NCI-H1417 treated with DMSO at 0.1 percent for 48 hours (cell line): ENCODE measurements at places on chromosomes 7 and 10.

DNA sequence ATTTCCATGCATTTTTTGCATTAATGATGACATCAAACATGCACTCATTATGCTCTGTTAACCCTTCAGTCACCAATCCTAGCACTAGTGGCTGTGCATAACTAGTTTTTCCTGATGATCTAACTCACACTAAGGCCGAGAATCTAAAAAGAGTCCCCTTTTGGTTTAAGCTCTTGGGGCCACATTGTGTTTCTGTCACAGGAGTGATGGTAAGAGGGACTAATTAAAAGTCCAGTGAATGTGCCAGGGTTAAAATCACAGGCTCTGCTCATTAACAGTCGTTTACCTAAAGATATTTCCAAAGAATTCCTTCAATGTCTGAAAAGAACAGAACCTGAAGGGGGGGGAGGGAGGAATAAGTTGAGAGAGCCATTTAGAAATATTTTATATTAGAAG lies 359.0 kb upstream of the ANKRD30A start:
- no peak for DNase-seq

- no peak for DNase-seq
Observed at GRCh38 chr10:12416344-12417050, 67.2 kb downstream of the CAMK1D start.

GRCh38 chr7:116980354-116980753 lies 27.1 kb downstream of the ST7 start:
- no peak for DNase-seq

DNA sequence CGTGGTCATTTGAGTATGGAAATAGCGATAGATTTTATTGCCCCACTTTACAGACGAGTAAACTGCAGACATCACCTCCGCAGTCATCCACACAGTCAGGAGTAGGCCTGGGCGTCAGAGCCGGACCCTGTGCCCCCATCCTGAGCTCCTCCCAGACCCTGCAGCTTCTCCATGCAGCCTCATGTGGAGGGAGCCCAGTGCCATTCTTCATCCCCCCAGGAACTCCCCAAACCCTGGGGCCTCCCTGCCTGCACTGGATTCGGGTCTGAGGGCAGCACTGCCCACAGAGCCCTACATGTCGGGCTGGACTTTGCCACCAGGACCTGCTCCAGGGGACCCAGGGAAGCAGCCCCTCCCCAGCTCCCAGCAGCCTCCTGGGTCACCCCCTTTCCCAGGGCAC lies 100.8 kb downstream of the MKI67 start:
- DNase-seq = no peak

DNA sequence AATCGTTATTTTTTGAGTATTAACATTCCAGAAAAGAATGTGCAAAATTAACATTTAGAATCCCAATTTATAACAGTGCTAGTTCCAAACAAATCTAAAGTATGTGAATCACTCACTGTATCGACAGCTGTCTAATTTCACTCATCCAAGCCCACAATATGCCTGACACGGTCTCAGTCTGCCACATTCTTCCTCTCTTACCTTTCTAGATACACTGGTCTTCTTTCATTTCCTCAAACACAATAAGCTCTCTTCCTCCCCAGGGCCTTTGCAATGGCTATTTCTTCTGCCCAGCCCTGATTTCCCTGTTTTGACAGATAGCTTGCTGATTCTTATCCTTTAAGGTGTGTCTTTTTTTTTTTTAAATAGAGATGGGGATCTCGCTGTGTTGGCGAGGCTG lies 48.8 kb downstream of the UBE2H start:
- DNase-seq = no peak

DNA sequence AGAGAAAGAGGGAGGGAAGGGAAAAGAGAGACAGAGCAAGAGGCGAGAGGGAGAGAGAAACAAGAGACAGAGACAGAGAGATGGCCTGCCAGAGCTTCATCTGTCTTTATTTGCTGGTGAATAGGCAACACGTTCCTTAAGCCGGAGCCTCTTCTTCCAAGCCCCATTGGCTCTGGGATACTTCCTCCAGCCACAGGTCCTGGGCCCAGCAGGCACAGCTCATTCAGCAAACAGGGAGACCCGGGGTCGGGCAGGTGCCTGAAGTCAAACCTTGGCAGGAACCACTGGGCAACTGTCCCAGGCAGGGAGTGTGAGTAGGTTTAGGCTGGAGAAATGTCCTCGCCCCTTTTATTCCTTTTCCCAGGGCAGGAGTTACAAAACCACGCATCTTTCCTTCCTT lies 68.2 kb downstream of the MYL10 start:
- no peak for DNase-seq

- DNase-seq = no peak
Observed at GRCh38 chr7:72037516-72037915, 374.6 kb downstream of the CALN1 start.

GRCh38 chr7:1105189-1105588 lies 17.3 kb downstream of the GPER1 start:
- DNase-seq = no peak

- no peak for DNase-seq
Observed at GRCh38 chr7:51253157-51253556, 63.5 kb downstream of the COBL start.

- no peak for DNase-seq
Observed at GRCh38 chr10:31702005-31702404, 226.6 kb downstream of the ARHGAP12 start.

GRCh38 chr7:87507446-87507845 lies 32.0 kb upstream of the ABCB4 start:
- no peak for DNase-seq

DNA sequence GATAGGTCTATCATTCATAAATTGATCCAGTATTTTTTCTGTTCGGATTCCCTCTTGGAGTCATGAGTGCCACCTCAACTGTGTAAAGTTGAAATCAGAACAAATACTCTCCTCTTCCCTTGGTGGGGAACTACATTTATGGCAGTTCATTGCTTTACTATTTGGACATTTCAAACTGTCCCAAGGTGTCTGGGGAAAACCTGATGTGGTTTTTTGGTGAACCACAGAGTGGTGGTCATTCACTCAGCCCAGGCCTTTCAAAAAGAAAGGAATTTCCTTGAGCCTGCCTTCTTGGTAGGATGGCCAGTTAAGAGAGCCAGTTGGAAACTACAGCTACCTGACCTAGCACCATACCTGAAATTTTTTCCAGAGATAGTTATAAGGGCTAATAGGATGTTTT lies 59.0 kb downstream of the ABCB1 start:
- no peak for DNase-seq

DNA sequence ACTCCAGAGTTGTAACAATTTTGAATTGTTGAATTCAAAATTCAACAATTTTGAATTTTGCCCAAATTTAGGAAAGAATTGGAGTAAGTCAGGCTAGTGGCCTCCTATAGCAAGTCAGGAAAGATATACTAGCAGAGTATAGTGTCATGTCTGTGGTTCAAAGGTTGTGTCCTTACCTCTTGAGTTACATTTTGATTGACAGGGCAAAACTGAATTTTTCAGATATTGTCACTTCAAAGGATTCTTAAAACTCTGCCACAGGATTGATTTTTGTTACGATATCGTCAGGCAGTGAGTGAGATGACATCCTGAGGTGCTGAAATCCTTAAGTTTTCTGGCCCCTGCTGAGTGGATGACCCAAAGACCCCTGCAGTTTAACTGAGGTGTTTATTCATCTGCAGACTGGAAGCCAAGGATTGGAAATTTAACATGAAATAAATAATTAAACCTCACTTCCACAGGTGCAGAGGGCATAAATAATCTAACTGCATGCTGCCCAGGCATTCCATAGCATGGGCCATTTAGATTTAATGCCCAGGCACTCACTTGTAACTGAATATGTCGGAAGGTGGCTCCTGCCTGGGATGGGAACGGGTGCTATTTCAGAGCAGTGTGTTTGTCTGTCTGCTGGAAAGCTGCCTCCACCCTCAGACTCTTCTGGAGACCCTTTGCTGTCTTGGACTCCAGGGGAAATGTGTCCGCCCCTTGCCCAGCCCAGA lies 50.8 kb downstream of the RBM20 start:
- no peak for DNase-seq

GRCh38 chr10:78844960-78845607 lies 223.7 kb upstream of the ZMIZ1 start:
- DNase-seq = no peak

GRCh38 chr7:51700593-51701215 lies 384.1 kb upstream of the COBL start:
- DNase-seq = no peak

GRCh38 chr10:32961895-32962369 lies 3.9 kb upstream of the ITGB1 start:
- DNase-seq = no peak

DNA sequence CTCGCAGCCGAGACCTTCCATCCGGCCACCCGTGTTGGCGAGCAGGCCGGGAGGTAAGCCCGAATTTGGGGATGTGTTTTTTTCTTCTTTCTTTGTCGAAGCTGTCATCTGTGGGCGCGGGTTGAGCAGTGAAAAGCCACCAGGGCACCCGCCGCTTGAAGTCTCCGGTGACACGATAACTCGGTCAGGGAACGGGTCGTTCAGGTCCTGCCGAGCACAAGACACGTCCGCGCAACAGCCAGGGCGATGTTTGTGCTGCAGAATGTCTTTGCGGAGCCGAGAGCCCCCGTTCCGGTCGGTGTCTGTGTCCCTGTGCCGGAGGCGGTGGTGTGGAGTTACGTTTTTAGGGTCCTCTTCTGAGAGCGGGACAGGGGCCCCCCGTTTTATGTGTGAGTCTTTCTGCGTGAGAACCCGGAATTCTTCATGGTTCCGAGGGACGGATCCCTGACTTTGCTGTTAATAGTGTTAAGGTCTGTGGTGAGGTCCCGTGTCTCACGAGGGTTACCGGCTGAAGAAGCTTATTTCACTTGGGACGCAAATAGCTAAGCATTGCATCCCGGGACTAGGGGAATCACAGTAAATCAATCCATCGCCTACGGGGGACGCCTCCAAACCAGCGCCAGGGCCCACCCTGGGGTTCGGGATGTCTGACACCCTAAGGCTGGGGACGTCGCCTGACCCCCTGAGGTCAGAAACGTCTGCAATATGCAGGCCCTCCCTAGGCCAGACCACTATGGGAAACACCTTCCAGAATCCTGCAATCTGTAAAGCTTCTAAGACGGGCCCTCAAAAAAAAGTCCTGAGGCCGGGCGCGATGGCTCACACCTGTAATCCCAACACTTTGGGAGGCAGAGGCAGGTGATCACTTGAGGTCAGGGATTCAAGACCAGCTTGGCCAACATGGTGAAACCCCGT lies 99.5 kb downstream of the ELFN1 start:
- no peak for DNase-seq

- no peak for DNase-seq
Observed at GRCh38 chr10:124175701-124176348, 82.4 kb upstream of the CHST15 start.
